Mesenchymal stem cell (in vitro differentiated cells and primary cell): ENCODE measurements at places on chromosomes 16 and 17.

- peak; percentile 42 for DNase-seq
These were observed 2.7 kb upstream of the TANC2 start for GRCh38 chr17:62963296-62963695.

GRCh38 chr17:41894791-41895331 lies 23.9 kb downstream of the ACLY start:
- peak; percentile 72 for DNase-seq

DNA sequence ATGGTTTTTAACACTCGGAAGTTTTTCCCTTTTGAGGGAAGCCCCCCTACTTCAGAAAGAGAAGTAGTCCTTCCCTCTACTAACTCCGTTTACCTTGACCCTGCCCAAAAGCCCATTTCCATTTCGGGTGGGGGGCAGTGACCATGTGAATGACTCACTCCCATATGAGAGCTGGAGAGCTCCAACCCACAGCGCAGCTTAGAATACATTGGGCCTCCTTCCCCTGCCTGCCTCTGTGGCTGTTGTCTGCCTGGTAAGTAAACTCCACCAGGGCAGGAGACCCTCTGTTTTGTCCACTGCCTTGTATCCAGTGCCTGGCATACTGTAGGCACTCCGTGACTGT lies 985 bp downstream of the SGSM2 start:
- peak; percentile 55 for DNase-seq

GRCh38 chr17:28711723-28712031 lies at the start of gene PROCA1:
TSS of gene PROCA1 (minus strand) at chr17:28711888. CDS start at chr17:28711660, 228 bp downstream.
- no peak for DNase-seq
